Hippocampal formation (tissue), 2 donors: ENCODE measurements at places on chromosomes 13 and 19.

DNA sequence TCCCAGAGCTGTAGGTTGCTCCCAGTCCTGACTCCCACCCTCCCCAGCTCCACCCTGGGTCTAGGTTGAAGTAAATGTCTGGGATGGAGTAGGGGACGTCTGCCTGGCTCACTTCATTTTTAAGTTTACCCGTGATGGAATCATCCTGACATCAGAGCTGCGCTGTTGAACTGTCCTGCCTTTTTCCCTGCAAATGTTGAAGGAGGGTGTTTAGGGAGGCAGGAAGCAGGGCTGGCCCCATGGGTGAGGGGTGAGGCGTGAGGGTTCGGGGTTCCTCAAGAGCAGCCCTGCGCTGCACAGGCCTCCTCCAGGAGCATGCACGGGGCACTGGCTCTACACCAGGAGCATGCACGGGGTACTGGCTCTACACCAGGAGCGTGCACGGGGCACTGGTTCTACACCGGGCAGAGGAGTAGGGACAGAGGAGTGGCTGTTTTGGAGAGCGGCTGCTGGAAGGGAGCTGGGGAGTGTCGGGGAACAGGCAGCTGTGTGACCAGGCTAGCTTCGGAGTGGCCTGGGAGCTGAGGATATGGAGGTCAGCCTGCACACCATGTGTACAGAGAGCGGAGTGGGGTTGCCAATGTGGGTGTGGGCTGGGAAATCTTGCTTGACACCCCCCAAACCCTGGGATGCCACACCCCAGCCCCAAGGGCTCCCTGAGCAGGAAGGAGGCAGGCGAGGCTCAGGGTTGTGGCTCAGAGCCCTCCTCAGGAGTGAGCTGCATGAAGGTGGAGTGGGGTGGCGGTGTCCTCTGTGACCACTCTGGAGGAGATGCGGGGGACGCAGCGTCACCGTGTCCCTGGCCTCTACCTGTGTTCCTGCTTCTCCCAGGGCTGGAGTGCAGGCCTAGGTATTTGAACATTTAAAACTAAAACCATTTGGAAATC is 63.3 kb downstream of the GPR12 start:
- no peak for DNase-seq

DNA sequence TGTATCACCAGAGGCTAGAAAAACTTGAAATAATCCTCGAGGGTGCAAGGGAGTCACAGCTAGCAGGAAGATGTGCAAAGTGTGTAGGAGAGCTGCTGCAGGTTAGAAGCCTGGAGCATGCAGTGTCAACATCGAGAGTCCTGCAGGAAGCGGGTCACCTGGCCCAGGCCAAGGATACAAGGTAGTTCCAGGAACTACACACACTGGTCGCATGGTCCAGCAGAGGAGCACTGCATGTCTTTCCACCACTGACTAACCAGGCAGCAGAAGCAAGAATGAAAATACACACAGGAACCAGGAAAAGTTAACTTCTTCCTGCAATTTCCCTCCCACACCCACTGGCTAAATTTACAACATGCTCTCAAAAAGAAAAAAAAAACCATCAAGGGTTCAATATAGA is 36.0 kb upstream of the MIR17HG start:
- DNase-seq = no peak

DNA sequence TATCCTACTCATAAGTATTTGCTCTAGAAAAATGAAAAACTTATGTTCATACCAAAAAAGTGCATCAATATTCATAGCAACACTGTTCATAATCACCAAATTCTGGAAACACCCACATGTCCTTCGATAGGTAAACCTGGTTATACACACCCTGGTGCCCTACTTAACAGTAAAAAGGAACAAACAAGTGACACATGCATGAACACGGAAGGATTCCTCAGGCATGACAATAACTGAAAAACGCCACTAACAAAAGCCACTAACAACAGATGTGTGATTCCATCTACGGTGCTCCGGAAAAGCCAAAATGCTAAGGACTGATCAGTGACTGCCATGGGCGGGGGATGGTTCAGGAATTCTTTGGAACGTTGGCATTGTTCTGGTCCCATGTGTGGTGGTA is 65.5 kb downstream of the STK24 start:
- no peak for DNase-seq

DNA sequence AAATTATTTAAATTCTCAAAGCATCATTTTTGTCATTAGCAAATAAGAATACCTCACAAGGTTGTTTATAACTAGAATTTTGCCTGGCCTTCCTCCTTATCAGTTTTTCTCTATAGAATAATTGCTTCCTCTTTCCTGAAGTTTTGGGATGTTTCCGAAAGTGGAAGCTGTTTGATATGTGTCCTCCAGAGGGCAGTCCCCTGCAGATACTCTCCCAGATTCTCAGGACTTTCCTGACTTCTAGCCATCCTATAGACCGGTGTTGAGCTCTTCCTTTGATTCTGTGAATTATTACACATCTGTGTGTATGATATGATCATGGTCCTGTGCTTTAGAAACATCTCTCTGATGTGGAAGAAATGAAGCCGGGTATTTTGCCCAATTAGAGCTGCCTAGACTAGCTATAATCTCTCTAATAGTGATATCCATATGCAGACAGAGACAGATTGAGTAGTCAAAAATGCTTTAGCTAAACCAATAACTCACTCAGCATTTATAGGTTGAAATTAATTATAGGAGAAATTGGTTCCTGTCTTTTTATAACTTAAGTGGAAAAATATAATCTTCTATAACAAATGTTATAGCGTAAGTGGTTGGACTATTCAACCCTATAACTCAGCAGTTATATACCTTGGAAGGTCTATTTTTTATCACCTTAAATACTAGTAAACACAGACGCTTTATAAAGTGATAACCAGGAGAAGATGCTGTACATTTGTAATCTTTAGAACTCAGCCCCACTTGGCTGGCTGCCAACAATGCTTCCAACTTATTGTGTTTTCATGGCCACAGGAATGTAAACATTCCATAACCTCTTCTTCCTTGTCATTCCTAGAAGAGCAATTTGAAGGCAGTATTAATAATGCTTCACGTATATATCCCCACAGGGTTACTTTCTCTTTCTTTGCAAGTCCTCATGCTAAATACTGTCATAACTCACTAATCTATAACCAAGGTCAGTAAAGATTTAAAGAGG is 201.0 kb upstream of the RXFP2 start:
- no peak for DNase-seq

GRCh38 chr19:2239771-2240770 is 3.4 kb downstream of the SF3A2 start:
- DNase-seq = no peak

DNA sequence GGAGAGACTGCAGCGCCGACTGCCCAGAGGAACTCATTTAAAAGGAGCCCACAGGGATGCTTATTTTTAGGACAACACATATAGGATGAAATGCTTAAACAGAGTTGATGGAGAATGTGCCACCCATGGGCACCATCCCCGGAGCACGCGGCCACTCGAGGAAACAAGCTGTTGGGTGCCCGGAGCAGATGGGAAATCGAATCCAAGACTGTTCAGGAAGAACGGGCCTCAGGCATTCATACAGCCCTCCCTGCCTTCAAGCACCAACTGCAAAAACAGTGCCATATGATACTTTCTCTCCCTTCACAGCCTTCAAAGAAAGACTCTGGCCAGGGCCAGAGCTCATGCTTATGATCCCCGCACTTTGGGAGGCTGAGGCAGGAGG is 40.2 kb downstream of the RAB20 start:
- no peak for DNase-seq

GRCh38 chr13:79212064-79212619 is 193.9 kb downstream of the RBM26 start:
- DNase-seq = no peak

GRCh38 chr13:96109125-96109524 is 19.2 kb downstream of the HS6ST3 start:
- DNase-seq = no peak

GRCh38 chr13:113805431-113806103 is 46.5 kb downstream of the TMEM255B start:
- no peak for DNase-seq

- DNase-seq = no peak
Observed at GRCh38 chr13:111955412-111956065, 111.4 kb upstream of the SOX1 start.

- DNase-seq = no peak
Observed at GRCh38 chr13:31282741-31283455, 83.1 kb downstream of the B3GLCT start.

- no peak for DNase-seq
Observed at GRCh38 chr19:46133777-46134241, 9.3 kb upstream of the IGFL3 start.

DNA sequence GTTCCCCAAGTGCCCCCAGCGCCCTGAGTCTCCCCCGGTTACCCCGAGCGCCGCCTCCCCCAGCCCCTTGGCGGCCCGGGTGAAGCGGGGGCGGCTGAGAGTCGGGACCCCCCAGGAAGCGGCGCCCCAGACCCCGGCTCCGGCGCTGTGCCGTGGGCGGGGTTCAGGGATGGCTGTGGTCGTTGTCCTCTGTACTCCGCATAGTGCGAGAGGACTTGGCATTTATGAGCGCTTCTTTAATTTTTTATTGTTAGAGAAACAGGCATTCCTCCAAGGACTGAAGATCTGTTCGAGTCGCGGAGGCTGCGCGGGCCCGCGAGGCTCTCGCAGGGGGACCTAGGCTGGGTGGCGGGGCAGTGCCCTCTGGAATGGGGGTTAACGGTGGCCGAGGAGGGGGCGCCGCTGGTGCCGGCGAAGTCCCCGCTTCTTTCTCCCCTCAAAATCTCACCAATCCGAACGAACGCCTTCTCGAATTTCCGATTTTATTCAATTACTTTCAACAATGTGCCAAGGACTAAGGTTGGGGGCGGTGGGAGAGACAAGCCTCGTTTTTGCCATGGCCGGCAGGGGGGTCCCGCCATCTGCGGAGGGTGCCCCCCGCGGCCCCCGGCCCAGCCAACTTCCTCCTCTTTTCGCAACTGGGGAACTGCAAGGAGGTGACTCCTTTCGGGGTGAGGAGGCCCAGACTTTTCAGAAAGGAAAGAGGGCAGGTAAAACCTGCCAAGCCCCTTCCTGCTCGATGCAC is 596 bp upstream of the GJB2 start:
- DNase-seq = no peak

- no peak for DNase-seq
Observed at GRCh38 chr13:30735025-30735871, at the start of gene ALOX5AP. ALOX5AP (plus strand) TSS chr13:30735543; CDS start chr13:30735606, 63 bp downstream.

DNA sequence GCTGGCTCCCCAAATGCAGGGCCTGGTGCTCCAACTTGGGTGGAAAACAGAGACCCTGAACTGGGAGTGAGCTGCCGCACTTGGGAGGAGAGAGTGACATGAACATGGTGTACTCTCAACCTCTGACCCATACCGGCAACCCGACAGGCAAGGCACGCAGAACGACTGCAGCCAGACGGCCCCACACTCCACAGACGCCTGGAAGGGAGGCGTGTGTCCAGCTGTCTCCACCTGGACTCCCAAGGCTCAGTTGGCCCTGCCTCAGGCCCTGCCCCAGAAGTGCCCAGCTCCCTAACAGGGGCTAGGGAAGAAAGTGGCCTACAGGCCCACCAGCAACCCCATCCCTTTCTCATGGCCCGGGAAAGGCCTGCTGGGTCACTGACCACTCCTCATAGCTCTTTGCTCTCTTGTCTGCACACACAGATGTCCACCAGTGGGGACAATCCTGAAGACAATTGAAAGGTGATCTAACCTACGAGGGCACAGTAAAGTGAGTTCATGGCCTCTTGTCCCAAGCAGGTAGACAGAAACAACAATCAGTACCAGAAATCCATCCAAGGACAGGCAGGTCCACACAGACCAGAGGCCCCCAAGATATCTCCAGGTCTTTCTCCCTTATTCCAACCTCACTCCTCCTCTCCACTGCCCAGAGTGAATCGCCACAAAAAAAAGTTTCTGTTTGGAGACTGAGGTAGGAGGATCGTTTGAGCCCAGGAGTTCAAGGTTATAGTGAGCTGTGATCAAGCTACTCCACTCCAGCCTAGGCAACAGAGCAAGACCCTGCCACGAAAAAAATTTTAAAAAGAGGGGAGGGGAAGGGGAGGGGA is 28.2 kb downstream of the ELL start:
- no peak for DNase-seq

DNA sequence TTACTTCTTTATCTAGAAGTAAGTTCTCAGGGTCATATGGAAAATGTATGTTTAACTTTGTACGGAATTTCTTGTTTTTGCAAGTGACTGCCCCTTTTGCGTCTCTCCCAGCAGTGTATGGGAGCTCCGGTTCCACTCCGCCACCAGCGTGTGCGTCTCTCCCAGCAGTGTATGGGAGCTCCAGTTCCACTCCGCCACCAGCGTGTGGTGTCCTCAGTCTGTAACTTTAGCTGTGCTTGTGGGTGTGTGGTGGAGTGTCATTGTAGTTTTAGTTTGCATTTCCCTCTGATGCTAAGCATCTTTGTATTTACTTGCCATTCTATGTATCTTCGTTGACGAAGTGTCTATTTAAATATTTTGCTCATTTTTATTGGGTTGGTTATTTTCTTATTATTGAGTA is 2.4 kb downstream of the CUL4A start:
- DNase-seq = no peak

GRCh38 chr19:42230571-42230970 is 10.5 kb downstream of the ZNF526 start:
- no peak for DNase-seq

GRCh38 chr13:19881641-19882040 is 18.2 kb upstream of the ZMYM5 start:
- no peak for DNase-seq

DNA sequence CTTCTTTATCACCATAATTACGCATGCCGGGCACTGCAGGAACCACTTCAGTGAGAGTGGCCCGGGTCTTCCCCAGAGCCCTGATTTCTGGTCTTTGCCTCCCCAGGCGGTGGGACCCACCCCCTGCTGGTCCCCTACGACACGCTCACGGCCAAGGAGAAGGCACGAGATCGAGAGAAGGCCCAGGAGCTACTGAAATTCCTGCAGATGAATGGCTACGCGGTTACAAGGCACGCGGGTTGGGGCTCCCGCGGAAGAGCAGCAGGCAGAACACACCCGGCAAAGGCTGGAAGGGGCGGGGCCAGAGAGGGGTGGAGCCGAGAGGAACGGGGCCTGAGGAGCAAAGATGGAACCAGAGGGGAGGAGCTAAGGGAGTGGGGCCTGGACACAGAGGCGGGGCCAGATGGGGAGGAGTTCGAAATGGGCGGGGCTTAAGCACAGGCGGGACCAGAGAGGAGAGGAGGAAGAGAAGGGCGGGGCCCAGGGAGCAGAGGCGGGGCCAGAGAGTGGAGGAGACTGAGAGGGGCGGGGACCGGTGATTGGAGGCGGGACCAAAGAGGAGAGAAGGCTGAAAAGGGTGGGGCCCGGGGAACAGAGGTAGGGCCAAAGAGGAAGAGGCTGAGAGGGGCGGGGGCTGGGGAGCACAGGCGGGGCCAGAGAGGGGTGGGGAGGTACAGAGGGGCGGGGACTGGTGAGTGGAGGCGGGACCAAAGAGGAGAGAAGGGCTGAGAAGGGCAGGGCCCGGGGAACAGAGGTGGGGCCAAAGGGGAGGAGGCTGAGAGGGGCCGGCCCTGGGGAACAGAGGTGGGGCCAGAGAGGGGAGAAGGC is 73.4 kb downstream of the RYR1 start:
- DNase-seq = peak; percentile 10

GRCh38 chr13:39498471-39499114 is 104.4 kb downstream of the LHFPL6 start:
- no peak for DNase-seq
